ENCODE measurements at places on chromosomes 2 and 18.

DNA sequence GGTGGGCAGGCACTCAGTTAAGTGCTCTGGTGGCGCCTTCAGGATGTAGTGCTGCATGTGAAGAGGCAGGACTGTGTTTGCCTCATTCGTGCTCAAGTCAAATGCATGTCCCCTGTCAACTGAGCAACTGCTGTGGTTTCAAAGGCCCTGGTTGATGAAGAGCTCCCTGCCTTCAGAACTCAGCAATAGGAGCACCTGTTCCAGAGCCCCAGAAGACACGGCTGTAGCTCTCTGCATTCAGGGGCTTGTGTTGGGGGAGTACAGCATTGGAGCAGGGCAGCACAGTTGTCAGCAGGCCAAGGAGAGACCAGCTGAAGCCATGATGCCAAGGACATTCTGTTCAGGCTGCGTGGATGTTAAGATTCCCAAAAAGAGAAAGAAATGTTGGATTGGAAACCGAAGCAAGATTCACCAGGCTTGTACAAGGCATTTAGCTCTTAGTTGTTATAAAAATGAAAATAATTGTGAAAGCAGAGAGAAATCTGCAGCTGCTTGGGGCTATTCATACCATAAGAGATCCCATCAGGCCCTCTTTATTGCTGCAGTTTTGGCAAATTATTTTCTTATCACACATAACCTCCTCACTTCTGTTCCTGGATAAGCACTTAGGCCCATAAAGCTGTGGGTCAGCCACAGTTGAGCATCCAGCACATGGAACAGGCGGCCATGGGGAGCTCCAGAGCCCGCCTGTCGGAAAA is 252.4 kb upstream of the ZNF521 start:
- DNase-seq, result no peak

DNA sequence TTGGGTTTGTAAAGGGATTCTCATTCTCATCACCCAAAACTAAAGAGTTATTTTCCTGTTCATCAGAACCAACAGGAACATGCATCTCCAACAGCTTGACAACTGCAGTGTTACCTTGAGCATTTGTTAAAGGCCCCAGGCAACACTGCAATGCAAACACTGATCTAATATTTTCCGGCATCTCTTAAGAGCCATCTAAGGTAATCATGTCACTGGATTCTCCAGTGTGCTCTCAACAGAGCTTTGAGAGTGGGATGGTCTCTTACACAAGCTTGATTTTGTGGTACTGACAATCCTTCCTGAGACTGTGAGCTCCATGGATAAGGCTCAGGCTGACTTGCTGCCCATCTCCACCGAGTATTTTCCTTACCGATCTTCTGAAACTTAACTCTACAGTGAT is 90.5 kb upstream of the ITGB6 start:
- no peak for DNase-seq

DNA sequence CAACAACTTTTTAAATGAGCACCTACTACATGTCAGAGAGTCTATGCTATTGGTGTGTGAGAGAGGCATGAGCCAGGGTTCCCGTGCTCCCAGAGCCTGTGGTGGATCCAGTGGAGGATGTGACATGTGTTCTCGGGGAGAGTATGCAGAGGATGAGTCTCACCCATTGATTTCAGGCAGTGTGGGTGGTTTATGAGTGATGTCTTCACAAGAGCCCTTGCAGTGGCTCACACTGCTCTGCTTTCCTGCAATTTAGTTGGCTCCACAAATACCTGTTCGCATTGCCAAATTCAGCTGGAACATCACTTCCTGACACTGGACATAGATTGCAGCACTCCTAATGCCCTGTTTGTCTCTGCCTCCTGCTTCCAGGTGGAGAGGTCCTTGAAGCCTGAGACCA is 243.6 kb upstream of the CXCR4 start:
- DNase-seq, result no peak

DNA sequence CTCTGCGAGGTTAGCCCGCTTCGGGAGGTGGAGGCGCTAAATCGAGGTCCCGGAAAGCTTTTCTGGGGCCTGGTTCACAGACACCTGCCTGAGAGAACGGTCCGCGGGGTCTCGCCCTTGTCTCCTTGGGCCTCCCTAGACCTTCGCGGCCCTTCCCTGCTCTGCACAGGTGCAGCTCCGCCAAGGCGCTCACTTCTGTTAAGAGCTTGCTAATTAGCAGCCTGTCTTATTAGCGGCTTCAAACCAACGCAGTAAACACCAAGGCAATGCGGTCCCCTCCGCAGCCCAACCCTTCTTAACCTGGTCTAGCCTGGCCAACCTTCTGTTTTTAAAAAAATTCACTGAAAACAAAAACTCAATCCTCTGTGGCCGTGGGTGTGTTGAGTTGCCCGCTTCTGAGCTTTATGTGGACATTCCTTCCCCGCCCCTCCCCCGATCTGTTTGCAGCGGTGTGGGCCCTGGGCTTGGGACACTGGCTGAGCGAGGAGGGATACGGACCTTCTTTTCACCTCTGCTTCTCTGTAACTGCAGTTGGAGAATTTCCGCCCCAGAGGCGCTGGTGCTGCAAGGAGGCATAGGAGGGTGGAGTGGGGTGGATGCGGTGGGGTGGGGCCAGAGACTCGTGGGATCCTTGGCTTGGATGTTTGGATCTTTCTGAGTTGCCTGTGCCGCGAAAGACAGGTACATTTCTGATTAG is 3.4 kb upstream of the HOXD4 start:
- peak; percentile 43 for DNase-seq

DNA sequence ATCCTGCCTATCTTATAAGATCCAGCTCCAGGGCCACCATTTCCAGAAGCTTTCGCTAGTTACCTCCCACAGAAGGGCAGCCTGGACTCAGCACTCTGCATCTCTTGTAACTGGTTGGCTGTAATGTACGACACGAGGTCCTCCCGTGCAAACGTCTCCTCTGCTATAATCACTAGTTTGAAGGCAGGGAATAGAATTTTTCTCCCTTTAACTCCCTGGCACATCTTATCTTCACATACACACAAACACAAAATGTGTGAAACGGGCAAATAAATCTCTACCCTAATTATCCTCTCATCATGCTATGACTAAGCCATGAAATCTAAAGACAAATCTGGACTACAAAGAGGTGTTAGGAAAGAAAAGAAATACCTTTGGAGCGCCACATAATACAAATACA is 36.8 kb downstream of the RNU4ATAC start:
- DNase-seq, result no peak
